ENCODE measurements at places on chromosomes 2 and 18. TPM values are rescaled to one million over a fixed set of nuclear protein-coding genes. Genes with fewer than 3 reads are reported as not detected.

- H3K4me1 ChIP-seq, result no peaks in the 10 kb centered on the region
- H3K27ac ChIP-seq, result no peak overlapping the region
Measured at GRCh38 chr18:75115514-75115913, 93.4 kb downstream of the PTGR3 start.

DNA sequence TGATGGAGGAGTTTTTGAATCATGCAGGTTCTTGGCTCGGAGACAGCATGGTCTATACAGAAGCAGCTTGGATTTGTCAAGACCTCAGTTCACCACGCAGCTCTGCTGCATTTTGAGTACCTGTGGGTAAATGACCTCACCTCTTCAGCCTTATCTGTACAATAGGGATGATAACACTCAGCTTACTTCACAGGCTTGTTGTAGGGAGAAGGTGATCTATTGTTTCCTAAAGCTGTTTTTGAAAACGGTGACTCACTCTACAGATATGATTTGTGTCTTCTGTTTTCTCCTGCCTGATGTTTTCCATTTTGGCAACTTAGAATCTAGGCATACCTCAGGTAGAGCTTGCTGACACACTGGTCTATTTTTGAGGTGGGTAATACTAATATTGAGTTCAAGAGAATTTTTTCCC is 80.3 kb downstream of the FMNL2 start:
- no peaks in the 10 kb centered on the region for H3K27me3 ChIP-seq
- no peak overlapping the region for H3K4me3 ChIP-seq
- no peak for DNase-seq
- H3K27ac ChIP-seq, result no peak overlapping the region
- H3K36me3 ChIP-seq, result no peaks in the 10 kb centered on the region
- H3K4me1 ChIP-seq, result peaks cover 35% of the 10 kb centered on the region

GRCh38 chr2:7899923-7900322 is 781.9 kb upstream of the ID2 start:
- H3K27ac ChIP-seq, result no peak overlapping the region
- no peak for DNase-seq
- no peak overlapping the region for H3K4me3 ChIP-seq
- peaks cover 4% of the 10 kb centered on the region for H3K27me3 ChIP-seq
- peaks cover 12% of the 10 kb centered on the region for H3K36me3 ChIP-seq
- peaks cover 17% of the 10 kb centered on the region for H3K4me1 ChIP-seq

Gene DSG2
- total RNA-seq, result 60.5 TPM

Data from endothelial cell (in vitro differentiated cells).